Peyer's patch (tissue), 4 donors: ENCODE measurements at places on chromosomes 12 and 14.

DNA sequence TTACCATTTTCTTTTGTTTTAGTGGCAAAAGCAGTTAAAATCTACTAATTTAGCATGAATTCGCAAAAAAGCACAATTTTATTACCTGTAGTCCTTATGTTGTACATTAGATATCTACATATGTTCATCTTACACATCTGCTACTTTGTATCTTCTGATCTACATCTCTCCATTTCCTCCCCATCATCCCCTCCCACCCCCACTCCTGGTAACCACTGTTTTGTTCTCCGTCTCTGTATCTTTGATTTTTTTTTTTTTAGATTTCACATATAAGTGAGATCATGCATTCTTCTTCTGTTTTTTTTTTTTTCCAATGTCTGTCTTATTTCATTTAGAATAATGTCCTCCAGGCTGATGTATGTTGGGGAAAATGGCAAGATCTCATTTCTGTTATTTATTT lies 922.7 kb downstream of the VRK1 start:
- DNase-seq: no peak

DNA sequence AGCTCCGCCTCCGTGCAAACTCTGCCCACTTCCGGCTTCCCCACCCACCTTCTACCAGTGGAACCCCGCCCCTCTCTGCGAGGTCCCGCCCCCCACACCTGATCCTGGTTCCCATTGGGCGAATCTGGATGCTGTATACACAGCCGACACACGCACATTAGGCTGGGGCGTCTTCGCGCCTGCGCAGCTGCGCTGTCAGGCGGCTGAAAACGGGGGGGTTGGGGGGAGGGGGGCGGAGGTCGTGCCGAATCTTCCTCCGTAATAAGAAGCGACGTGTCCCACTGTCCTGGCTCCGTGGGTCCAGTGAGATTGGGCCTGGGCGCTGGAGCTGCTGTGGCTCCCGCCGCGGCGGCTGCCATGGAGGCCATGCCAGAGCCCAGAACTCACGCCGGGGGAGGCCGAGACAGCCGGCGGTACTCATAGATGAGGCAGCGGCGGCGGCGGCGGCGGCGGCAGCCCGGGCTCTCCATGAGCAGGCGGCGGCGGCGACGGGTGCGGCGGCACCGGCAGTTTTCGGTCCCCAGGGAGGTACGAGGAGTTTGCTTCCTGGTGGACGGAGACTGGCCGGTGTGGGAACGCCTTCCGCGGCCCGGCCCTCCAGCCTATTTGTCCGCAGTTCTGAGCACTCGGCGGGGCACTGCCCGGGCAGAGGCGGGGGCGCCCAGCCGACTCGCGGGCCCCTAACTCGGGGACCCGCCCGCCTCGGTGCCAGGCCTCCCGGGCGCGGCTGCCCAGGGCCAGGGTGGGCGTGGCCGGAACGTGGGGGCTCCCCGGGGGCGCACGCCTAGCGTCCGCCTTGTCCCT lies 64.5 kb downstream of the KLHL28 start:
- peak; percentile 99 for DNase-seq

- no peak for DNase-seq
These were observed 337.8 kb downstream of the ADAMTS20 start for GRCh38 chr12:43214166-43214565.

GRCh38 chr14:56659378-56659777 lies 79.8 kb downstream of the TMEM260 start:
- no peak for DNase-seq

- no peak for DNase-seq
These were observed 16.5 kb upstream of the LTA4H start for GRCh38 chr12:96051756-96052485.

GRCh38 chr12:118059341-118060191 lies 1.4 kb downstream of the WSB2 start:
- no peak for DNase-seq

DNA sequence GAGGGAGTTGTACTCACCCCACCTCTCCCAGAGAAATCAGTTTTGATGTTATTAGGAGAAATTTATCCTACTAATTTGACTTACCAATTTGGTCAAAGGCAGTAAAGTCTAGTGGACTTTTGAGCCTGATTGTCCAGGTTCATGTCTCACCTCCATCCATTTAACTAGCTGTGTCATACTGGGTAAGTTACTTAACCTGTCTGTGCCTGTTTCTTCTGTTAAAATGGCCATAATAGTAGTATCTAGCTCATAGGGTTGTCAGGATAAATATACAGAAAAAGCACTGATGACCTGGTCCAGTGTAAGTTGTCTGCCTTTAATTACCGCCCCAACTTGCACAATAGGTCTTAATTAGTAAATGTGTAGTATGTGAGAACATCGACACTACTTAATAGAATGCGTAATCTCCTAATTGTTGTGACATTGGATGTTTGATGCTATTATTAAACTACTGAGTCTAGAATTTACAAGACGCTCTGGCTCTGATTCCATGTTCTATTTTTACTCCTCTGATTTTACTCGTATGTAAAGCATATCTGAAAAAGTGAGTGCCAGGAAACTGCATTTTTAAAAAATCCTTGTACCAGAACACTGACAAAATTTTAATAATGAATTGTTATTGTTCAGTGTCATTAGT lies 1.5 kb downstream of the RAB21 start:
- DNase-seq: no peak

DNA sequence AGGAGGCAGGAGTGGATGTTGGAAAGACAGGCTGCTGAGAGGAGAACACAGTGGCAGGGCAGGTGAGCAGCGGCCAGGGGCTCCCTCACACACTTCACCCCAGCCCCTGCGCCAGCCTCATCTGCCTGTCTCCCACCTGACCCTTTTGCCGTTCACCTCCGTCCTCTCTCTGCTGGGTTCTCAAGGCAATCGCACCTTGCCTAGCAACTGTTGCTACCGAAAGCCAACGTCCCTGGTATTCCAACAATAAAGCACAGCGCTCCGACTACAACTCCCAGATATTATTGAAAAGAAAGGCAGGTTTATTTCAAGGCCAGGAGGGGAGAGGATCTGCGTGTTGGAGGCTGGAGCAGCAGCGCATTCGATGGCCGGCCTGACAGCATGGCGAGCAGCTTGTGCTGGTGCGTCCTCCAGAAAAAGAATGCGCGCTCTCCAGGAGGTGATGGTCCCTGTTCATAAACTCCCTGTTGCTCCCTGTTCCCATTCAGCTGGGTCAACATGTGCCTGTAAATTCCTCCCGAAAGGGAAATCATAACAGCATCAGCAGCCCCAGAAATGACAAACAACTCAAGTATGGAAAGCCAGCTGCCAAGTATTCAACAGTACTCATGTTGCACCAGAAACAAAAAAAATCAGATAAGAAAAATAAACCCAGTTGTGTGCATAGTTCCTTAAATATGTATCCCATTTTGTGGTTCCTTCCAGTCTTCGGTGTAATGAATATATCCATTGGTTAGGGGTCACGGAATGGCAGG lies 153.0 kb upstream of the DIO3 start:
- DNase-seq: no peak

DNA sequence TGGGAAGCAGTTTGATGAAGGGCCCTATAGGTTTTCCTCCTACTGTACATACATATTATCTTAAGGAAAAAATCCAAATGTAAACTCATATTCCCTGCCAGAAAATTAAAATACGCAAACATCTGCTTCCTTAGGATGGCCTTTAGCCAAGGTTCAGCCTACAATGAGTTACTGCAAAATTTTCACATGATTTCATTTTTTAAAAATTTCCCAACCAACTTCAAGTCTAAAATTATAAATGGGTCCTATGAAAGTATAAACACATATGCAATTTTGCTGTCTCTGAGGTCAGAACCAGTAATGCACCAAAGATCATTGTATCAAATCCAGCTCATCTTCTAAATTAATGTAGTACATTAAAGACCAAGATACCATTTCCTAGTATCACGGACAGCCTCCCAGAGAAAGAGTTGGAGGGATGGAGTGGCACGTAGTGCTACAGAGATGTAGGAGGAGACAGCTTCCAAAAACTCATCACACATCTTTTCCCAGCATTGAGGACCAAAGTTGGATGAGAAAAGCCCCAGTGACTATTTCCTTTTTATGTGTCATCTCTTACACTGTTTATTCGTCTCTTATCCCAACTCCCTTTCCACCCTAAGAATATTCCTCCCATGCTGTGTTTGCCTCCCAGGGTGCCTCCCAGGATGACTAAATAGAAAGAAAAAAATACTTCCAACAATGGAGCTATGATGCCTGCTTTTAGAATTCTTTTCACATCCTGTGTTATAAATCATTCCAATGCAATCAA lies 92.3 kb upstream of the SLCO1C1 start:
- no peak for DNase-seq

DNA sequence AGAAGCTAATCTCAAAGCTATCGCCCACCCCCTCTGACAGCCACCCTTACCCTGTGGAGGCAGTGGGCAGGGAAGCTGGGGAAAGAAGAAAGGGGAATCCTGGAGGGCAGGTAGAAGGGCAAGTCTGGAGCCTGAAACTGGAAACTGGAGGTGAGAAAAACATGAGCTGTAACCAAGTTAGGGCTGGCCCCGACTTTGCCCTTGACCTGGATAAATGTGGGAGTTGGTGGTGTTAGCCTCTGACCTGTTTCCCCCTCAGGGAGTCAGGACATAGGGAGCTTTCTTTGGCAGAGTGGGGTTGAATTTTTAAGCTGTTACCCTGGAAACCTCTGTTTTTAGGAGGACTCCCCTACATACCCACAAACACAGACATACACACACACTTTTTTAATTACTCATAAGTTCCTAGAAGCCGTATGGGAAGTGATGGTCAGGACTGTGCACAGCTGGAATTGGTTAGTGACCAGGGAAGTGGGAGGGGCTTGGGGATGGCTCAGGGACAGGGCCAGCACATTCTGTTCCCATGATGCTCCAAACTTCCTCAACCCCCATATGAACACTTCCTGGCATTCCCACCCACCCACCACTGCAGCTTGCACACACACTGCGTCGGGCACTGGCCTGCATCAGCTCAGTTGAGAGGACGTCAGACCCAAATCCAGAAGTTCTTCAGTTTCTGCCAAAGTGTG lies 5.0 kb upstream of the MMP19 start:
- peak; percentile 88 for DNase-seq

GRCh38 chr14:84445486-84445885 lies 1084.5 kb upstream of the FLRT2 start:
- no peak for DNase-seq
